ENCODE measurements at places on chromosomes 5 and 9.

DNA sequence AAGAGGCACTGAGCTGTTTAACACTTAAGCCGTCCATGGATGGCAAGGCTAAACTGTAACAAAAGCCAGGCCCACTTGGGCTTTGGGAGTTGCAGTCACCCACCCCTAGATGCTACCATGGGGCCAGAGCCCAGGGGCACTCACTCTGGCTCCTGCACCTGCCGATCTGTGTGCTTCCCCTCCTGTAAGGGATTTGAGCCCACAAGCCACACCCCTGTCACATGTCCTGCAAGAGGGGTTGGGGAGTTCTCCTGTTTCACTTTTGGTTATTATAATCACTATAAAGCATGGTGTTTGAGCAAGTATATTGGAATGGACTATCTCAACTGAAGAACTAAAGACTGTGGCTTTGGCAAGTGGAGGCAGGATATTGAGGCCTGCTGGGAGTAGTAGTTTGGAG lies 14.0 kb upstream of the GPR151 start:
- no peak for DNase-seq

DNA sequence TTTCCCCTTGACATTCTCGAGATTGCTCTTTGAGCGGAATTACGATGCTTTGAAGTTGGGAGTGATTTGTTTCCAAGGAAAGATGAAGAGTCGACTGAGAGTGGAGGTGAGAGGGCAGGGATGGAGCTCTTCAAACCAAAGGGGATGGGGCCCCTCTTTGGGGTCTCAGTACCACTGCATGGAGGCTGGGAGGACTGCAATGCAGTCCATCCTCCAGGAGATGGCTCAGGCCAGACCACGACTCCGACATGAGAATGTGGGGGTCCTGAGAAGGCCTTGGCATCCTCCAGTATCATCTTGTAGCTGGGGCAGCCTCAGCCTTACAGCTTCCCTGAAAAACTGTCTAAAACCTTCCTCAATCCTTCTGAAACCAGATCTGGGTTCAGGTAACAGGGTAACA lies 51.1 kb upstream of the CDKN2AIPNL start:
- no peak for DNase-seq

DNA sequence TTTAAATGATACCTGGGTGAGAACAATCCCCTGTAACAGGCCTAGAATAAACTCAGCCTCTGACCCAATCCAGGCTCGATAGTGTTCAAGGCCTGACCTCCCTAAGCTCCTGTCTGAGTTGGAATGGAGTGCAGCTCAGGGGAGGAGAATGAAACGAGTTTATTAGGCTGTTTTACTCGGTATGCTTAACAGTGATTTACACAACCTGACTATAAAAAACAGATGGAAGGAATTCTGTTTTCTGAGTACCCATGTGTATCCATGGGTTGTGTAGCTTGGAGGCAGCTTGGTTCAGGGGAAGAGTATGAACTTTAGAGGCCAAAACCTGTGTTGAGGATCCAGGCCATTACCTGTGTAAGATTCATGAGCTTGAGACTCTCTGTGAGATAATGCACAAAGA lies 67.8 kb downstream of the PCSK5 start:
- no peak for DNase-seq

DNA sequence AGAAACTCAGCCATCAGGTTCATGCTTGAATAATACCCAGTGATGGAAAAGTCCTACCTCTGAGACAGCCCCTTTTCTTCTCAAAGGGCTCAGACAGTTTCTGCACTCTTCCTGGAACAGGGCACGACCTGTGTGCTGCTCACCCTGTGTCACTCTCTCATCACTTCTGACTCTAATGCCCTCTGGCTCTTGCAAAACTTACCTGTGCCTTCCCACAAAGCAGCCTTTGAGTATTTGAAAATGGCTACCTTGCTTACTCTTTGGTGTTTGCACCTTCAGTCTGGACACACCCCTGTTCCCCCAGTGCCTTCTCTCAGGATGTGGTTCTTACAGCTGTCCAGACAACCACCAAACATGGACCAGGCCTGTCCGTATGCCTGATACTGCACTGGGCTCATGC lies 171.4 kb downstream of the GRIA1 start:
- DNase-seq, result no peak

DNA sequence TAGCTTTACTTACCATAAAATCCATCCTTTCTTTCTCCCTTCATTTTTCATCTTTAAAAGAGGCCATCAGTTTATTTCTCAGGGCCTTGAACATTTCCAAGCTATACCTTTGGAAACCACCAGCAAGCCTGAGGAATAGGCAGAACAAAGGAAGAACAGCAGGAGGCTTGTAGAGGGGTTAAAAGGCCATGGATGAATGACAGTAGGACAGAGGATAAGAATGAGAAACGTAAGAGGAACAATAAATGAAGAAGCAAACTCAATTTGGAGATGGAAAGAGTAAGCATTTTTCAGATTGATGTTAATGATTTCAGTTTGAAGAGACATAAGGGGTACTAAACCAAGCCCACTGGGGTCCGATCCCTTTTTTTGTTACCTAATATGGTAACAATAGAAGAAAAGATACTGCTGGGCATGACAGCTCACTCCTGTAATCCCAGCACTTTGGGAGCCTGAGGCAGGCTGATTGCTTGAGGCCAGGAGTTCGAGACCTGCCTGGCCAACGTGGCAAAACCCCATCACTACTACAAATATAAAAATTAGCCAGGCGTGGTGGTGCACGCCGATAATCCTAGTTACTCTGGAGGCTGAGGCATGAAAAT lies 106.6 kb upstream of the NMUR2 start:
- DNase-seq, result no peak

GRCh38 chr9:99803694-99804093 lies 18.0 kb upstream of the NR4A3 start:
- DNase-seq, result no peak

- peak; percentile 53 for DNase-seq
Measured at GRCh38 chr5:142720641-142721271, 34.9 kb upstream of the FGF1 start.

GRCh38 chr5:102855681-102856388 lies 100.7 kb downstream of the PAM start:
- no peak for DNase-seq

- peak; percentile 42 for DNase-seq
Measured at GRCh38 chr9:117073539-117074341, 341.1 kb downstream of the ASTN2 start.

DNA sequence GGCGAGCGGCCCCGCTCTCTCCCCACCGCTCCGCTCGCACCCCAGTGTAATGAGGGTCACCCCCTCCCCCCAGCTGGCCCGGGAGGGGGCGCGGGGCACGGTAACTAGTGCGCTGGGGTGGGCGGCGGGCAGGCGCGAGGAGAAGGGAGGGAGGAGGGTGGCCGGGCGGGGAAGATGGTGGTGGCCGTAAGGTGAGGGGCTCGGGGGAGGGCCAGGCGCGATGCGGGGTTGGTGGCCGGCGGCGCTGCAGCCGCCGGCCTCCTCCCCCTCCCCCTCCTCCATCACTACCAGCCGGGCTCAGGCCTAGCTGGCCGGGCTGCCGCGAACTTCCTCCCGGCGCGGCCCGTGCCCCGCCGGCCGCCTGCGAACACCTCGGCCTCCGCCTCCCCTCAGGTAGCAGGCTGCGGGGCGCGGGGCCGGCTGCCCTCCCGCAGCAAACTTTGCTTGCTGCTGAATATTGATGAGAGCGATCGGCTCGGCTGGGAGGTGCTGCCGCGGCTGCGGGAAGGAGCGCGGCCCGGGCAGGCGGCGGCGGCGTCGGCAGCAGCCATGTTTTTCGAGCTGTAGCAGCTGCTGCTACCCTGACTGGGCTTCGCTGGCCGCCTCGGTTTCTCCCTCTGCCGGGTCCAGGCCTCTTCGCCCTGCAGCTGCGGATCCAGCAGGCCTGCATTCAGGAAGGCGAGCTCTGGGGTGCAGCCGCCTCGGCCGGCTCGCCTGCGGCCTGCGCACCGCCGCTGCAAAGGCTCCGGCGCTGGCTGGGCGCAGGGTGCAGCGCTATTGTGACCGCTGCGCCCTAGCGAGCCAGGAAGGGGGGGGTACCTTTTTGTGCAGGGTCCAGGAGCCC lies 502 bp downstream of the NSD1 start:
- peak; percentile 56 for DNase-seq

DNA sequence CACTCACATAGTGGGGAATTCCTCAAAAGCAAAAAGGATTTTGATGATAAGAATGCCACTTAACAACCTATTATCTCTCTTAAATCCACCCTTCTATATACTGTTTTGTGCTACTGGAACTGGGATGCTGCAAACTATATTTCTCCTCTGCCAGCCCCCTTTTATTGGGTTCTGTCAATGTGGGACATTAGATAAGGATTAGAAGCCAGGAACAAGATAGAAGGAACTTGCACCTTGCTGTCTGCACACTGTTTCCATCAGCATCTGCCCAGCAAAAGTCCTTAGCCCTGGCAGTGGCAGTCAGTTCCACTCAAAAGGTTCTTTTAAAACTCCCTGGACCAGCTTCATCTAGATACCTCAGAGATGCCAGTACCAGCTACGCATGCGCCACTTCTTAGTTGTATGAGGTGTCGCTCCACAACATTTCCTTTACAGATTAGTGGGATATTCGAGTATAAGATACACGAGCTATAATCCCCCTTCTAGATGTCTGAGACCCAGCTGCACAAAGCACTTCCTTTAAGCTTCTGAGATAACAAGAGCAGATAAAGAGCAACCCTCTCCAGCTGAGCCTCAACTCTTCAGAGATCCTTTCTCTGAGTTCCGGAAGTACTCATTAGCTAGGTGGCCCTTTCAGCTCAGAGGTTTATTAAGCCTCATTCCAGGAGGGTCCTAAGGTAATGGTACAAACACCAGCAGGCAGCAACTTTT lies 45.3 kb downstream of the CERT1 start:
- no peak for DNase-seq

DNA sequence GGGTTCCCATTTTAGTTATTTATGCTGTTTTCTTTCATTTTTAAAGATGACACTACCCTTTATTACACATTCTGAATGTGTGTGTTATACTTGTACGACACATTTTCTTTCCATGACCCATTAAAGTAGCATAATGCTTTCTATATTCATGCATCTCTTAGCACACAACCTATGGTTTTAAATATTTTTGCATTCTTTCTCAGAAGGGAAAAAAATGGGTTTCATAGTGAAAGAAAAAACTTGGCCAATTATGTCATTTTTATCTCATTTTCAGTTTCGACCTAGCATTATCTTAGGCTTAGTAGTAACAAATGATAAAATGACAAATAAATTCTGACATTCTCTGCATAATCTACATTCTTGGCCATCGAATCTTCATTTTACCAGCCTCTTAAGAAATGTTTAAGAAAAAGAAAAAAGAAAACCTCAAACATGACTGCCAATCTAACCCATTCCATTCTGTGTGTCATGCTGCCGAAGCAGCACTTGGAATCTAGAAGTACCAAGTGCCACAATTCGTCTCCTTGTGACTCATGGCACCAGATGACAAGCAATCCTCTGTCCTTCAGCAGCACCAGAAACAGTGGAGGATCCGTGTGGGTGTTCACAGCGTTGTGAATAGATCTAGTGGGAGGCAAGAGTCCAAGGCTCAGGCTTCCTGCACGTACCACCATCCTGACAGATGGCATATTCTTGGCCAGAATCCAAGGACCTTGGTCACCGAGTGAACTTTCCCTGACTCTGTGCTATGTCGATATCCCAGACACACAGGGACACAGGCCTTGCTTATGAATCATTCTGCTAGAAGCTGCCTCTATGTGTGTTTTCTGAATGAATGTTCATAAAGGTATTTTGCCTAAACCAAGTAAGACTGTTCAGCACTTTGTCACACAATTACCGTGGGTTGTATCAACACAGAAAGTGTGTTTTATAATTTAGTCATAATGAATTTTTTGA lies 502.7 kb downstream of the NR2F1-AS1 start:
- DNase-seq, result peak; percentile 73

DNA sequence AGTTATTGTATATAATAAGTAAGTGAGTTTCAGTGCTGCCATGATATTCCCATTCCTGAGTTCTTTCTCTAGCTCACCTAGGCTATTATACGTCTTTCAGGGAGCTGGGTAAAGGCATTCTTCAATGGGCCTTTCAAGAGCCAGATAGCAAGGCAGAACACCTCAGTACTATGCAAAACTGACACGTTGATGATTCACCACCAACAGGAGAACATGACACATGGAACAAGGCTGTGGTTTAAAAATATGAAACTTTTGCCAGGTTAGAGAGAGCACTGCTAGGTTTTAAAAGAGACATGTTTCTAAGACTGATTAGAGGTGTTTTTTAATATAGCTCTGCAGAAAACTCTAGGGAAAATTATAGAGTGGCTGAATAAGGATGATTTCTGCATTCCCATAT lies 95.9 kb downstream of the UGCG start:
- DNase-seq, result peak; percentile 75

- no peak for DNase-seq
Measured at GRCh38 chr9:7367726-7368125, 431.9 kb downstream of the DMAC1 start.

GRCh38 chr5:84437673-84438315 lies 53.1 kb upstream of the EDIL3 start:
- DNase-seq, result peak; percentile 50

DNA sequence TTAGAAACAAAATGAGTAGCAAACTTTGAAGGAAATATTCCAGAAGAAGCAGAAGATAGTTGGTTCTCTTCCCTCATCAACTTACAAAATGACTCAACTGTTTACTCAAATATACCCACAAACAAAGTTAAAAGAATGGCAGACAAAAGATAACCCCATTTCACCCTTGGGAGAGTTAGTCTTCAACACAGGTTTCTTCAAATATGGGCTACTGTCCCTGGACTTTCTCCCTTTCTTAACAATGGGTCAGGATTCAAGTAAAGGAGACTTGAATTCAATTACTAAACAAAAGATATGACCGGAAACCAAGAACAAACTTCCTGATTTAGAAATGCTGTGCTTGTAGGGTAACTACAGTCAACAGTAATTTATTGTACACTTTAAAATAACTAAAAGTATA lies 14.2 kb downstream of the RFX3 start:
- DNase-seq, result no peak

DNA sequence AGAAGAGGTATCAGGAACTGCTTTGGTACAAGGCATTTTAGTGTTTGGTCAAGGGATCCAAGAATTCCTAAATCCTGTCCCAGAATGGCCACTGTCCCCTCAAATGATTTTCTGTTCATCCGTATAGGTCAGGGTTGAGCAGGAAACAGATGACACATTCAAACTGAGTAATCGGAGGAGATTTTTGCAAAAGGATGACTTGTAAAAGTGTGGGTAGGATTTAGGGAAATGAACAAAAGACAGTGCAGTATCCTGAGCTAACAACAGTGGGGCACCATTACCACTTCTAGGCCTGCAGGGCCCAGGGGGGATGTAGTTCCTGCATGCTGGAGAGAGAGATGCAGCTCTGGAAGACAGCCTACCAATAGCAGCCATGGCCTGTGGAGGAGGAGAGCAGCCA lies 290.1 kb downstream of the ZSWIM6 start:
- DNase-seq, result no peak

- DNase-seq, result no peak
Measured at GRCh38 chr5:21615195-21615765, 1237.9 kb downstream of the CDH12 start.

- DNase-seq, result no peak
Measured at GRCh38 chr5:14208071-14209021, 65.2 kb downstream of the TRIO start.

DNA sequence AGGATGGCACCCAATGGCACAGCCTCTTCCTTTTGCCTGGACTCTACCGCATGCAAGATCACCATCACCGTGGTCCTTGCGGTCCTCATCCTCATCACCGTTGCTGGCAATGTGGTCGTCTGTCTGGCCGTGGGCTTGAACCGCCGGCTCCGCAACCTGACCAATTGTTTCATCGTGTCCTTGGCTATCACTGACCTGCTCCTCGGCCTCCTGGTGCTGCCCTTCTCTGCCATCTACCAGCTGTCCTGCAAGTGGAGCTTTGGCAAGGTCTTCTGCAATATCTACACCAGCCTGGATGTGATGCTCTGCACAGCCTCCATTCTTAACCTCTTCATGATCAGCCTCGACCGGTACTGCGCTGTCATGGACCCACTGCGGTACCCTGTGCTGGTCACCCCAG lies 25.4 kb downstream of the HRH2 start:
- no peak for DNase-seq
